ENCODE measurements at places on chromosomes 13 and 19.

- peak; percentile 33 for DNase-seq
Observed at GRCh38 chr19:39265321-39265916, 2.8 kb upstream of the IFNL2 start.

DNA sequence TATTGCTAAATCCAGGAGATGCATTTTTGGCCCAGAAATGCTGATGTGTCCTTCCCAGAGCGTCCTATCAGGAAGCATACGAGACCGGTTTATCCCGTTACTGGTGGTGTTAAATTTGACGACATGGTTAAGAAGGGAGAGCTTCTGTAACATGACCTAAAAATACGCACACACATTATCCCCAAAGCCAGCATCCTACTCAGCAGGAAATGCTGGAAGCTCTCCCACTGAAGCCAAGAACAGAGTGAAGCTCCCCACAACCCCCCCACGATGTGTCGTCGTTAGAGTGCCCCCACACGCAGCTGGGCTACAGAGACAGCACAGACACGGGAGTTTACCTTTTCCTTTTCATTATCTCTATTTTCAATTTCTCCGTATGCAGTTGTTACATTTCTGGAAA, 45.1 kb upstream of the MCF2L start:
- peak; percentile 56 for DNase-seq

DNA sequence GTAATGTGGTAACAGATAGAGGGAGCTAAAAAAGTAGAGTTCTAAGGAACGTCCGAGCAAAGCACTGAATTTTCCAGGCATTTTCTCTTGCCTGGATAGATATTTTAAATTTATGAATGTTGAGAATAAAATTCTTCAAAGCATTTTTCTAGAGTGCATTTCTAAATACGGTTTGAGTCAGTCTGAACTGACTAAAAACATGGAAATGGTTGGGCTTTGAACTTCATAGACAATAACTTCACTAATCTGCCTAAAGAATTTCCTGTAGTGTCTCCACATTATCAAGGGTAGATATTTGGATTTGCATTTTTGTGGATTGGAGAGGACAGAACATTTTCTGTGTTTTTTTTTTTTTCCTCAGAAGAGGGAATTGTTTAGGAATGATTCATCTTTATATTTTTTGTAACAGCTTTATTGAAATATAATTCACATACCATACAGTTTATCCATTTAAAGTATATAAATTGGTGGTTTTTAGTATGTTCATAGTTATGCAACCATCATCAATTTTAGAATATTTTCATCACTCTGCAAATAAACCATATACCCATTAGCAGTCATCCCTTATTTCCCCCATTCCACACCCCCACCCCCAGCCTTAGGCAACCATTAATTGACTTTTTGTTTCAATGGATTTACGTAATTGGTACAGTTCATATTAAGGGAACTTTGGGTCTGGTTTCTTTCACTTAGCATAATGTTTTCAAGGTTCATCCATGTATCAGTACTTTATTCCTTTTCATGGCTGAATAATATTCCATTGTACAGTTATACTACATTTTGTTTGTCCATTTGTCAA, 20.7 kb downstream of the GARRE1 start:
- DNase-seq: no peak

DNA sequence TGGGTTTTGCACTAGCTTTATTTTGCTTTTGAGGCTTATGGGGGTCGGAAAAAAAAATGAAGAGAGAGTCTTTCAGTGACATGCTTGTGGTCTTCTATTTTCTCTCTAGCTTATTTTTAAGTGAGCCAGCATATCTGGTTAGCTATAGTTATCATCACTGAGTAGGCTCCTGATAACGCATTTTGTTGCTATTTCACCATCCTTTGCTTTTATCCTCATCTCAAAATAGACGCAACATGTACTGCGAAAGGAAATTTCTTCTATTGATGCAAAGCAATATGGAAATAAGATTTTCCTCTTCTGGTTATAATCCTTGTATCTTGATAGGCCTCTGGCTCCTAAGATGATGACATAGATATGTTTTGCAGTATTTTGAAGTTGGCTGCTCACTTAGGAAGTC, 273.8 kb downstream of the OXGR1 start:
- DNase-seq: no peak

DNA sequence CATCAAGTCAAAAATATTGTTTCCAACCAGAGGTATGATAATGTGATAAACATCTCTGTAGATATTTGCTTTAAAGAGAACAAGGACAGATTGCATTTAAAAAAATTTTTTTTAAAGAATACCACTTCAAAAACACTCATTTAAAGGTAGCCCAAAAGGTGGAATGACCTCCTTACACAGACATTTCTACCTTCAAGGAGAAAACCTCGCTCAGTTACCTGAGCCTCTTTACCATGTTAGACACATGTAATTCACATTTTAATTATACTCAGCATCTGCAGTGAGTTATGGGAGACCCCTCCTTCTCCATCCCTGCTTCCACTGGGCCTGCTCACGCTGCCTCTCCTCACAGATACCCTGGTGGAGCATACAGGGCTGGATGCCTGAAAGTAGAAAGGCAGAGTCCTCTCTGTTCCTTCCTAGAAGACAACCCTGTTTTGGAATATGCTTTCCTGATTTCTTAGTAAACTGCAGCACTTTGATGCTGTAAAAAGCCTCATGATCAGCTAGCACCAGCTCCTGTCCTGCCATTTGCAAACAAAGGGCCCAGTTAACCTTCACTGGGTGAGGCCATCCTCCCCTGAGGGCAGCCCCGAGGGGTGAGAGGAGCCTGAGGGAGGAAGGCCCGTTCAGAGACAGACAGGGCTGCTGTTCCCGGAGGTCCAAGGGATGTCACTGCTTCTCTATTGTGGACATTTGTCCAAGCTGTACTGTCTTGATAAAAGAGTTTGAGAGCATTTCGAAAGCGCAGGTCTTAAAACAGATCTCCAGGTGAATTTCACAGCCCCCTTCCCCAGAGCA, 117.8 kb downstream of the IRS2 start:
- no peak for DNase-seq

Data from G401 (cell line).